CD8-positive, alpha-beta T cell (primary cell): ENCODE measurements at places on chromosomes 4 and X.

GRCh38 chr4:87129681-87130080 is 90.7 kb downstream of the KLHL8 start:
- no peak for DNase-seq

GRCh38 chr4:176545872-176546271 is 226.1 kb downstream of the SPCS3 start:
- DNase-seq: no peak

- DNase-seq: no peak
These were observed 10.5 kb downstream of the CD99L2 start for GRCh38 chrX:150887906-150888465.

DNA sequence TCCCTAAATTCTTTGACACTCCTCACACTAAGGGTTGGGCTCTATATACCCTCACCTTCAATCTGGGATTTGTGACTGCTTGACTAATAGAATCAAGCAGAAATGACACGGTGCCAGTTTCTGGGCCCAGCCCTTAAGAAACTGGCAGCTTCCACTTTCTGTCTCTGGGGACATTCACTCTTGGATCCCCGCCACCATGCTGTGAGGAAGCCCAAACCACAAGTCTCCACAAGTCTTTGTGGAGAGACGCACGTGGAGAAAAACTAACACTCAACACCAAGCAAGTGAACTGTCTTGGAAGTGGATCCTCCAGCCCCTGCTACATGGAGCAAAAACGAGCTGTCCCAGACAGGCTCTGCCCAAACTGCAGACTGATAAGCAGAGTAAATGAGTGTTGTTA is 1.1 kb upstream of the EDNRA start:
- no peak for DNase-seq

DNA sequence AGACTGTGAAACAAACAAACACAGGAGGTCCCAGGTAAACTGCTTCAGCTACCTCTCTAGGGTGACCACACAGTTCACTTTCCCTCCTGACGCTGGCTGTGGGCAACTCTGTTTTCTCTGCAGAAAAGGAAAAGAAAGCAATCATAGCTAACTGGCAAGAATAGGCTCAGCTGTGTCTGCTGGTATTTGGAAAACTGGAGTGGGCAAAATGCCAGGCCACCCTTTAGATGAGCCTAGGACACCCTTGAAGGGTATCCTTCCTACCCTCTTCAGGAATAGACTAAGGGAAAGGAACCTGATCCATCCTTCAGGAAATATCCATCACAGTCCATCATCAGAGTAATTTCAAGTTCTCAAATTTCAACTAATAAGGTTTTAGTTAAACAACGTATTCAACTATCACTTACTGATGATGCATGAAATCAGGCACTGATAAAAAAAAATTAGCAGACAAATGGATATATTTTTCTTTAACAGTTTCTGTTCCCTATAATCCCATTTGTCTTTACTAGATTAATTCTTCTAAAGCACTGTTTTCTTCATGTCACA is 60.9 kb downstream of the CAMK2D start:
- no peak for DNase-seq

GRCh38 chrX:20471483-20471882 is 204.8 kb upstream of the RPS6KA3 start:
- no peak for DNase-seq

- no peak for DNase-seq
These were observed 26.1 kb upstream of the TMEM184C start for GRCh38 chr4:147591106-147591505.

- DNase-seq: no peak
These were observed 33.0 kb downstream of the GALNTL6 start for GRCh38 chr4:171846232-171846631.

GRCh38 chr4:17561195-17561909 is 15.6 kb upstream of the LAP3 start:
- no peak for DNase-seq
